ENCODE measurements at places on chromosomes 12 and 14.

- DNase-seq = peak; percentile 1
These were observed 55.9 kb upstream of the AVPR1A start for GRCh38 chr12:63206909-63207308.

DNA sequence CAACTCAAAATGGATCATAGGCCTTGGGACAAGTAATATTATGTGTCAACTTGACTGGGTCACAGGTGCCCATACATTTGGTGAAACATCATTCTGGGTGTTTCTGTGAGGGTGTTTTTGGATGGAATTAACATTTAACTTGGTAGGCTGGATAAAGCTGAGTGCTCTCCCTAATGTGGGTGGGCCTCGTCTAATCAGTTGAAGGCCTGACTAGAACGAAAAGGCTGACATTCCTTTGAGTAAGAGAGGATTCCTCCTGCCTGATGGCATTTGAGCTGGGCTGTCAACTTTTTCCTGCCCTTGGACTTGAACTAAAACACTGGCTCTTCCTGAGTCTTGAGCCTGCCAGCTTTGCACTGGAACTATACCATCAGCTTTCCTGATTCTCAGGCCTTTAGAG, 93.4 kb upstream of the ESRRB start:
- no peak for DNase-seq

DNA sequence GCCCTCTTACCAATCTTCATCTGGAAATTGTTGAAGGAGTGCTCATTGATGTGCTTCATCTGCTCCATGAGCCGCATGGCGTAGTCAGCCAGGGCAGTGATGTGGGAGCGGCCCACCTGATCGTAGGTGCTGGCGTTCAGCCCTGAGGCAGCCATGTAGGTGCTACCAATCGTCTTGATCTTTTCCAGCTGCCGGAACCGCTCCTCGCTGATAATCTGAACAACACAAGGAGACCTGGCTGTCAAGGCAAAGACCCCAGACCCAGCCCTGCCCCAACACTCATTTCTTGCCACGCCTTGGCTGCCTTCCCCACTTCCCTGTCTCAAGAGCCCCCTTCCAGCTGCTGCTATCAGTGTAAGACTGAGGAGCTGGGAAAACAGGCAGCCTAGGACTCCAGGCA, 18.1 kb downstream of the ADCY6 start:
- DNase-seq = no peak

DNA sequence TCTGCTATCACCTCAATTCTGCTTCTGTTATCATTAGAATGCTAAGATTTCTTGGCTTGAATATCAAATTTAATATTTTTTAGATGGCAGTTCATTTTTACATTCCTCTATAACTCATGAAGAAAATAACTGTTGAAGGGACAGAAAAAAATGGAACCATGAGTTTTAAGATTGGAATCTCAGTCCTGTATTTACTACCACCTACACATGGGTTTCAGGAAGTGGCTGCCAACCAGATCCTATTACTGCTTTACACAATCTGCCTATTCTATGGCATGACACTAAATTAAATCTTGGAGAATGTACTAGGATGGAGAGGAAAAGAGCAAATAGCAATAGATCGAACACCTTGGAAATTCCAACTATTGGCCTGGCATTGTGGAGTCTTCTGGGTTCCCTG, 140.8 kb downstream of the DUSP6 start:
- peak; percentile 7 for DNase-seq

DNA sequence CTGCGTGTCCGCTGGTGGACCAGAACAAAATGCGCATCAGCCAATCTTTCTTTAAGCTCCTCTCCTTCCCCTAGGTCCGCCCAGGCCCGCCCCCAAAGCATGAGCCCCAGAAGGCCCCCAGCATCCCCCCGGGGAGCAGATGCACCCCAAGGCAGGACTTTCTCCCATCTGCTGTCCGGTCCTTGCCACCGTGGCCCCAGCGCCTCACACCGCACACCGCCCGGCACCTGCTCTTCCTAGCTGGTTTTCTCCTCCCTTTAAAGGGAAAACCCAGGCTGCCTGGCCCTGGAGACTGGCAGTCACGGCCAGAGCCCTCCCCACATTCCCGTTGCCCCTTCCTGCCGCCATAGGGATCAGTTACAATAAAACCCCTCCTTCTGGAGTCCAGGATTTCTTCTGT, 30.2 kb downstream of the RIMBP2 start:
- no peak for DNase-seq

Data from fibroblast of skin of scalp (primary cell).